ENCODE measurements at places on chromosomes 1 and 21.

GRCh38 chr1:34166191-34166624, 1.2 kb upstream of the CSMD2 start:
- DNase-seq: no peak

- DNase-seq: no peak
Observed at GRCh38 chr1:79595931-79596330, 589.4 kb upstream of the ADGRL4 start.

GRCh38 chr1:183675883-183676585, 22.9 kb upstream of the APOBEC4 start:
- DNase-seq: no peak

GRCh38 chr1:41919764-41920397, 1.2 kb upstream of the HIVEP3 start:
- no peak for DNase-seq

DNA sequence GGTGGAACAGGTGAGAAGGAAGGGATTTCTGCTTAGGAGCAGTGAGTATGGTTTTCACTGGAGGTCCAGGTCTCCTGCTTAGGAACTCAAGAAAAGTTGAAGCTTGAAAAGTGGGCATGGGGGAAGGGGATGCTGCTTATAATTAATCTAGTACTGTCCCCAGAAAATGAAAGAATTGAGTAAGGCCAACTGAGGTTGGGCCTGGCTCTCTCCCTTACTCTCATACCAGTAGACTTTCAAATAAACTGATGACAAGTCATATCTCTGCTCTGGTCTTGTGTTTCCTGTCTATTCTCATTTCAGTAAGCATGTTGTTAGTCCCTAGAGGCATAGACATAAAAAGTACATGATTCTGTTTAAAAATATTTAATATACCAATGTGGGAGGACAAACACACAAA, 26.4 kb downstream of the CD48 start:
- DNase-seq: no peak

GRCh38 chr1:202834771-202835547, 24.2 kb downstream of the PCAT6 start:
- DNase-seq: no peak

- DNase-seq: no peak
Observed at GRCh38 chr1:97869441-97869840, 51.4 kb downstream of the DPYD start.

DNA sequence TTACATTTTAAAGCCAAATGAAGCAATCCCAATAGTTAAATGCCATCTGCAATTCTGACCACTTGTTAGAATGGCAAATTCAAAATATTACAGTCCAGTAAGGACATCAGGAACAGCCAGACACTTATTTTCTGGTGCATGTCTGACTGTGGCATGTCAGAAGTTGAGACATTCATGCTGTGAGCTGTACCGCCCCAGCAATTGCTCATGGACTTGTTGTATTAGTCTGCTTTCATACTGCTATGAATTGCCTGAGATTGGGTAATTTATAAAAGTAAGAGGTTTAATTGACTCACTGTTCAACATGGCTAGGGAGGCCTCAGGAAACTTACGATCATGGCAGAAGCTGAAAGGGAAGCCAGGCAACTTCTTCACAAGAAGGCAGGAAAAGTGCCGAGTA, 19.1 kb downstream of the DDAH1 start:
- no peak for DNase-seq

GRCh38 chr1:50091068-50091467, 17.7 kb upstream of the ELAVL4 start:
- DNase-seq: no peak

DNA sequence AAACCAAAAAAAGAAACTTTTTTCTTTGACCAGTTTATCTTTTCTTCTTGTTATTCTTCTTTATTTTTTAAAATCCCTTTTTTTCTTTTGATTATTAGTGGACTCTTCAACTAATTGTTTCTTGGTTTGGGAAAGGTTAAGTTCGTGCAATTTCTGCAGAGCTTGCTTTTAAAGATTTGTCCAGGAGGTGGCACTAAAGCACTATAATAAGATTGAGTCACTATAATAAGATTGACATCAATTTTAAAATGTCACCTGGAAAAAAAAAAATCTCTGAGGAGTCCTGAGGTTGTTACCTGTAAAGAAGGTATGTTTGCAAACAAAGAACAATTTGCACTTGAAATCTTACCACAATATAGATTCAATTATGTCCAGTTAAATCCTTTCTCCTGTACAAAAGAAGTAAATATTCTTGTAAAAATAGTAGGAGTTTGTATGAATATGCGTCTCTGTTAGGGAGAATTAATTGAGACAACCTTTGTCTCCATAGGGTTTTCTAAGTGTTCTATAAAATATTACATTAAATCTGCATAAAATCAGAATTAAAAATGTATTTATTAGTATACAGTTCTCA, 166.7 kb downstream of the ADGRL4 start:
- DNase-seq: no peak

DNA sequence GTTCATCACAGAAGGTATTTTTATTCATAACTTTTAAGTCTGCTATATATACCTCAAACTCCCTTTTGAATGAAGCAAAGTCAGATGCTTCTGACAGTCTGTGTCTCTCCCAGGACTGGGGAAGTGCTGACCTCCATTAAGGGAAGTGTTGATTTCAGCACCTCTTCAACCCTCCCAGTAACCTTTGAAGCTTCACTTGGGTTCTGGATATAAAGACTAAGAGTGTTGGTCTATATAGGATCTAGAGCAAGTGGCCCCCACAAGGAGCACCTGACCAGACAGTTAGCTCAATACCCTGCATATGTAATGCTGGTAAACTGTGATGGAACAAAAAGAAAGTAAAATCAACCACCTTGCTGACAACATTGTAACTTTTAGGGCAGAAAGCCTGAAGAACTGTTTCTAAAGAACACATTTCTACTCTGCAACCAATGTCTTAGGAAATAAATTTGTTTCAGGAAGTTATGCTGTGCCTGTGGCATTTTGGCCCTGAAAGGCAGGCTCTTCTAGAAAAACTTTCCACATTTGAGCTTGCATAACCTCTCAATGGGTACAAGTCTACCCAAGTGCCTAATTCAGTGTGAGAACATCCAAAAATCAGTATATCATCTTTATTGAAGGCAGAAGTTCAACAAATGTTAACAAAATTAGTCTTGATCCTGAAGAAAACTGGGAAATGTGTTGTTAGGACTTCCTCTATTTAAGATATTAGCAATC, 865 bp upstream of the PTPN22 start:
- no peak for DNase-seq

DNA sequence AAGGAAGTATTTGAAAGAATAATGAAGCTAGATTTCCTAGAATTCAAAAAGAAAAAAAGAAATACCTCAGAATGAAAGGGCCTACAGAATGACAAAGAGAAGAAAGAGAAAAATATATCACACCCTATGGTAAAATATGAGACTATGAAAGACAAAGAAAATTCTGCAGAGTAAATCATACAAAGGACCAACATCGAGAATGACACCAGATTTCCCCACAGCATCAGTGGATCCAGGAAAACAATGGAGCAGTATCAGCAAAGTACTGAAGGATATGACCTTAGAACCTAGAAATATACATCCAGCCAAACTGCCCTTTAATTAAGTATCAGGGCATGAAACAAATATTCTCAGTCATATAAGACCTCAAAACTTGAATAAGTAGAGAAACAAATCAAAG, 21.2 kb upstream of the IFNAR2 start:
- no peak for DNase-seq

DNA sequence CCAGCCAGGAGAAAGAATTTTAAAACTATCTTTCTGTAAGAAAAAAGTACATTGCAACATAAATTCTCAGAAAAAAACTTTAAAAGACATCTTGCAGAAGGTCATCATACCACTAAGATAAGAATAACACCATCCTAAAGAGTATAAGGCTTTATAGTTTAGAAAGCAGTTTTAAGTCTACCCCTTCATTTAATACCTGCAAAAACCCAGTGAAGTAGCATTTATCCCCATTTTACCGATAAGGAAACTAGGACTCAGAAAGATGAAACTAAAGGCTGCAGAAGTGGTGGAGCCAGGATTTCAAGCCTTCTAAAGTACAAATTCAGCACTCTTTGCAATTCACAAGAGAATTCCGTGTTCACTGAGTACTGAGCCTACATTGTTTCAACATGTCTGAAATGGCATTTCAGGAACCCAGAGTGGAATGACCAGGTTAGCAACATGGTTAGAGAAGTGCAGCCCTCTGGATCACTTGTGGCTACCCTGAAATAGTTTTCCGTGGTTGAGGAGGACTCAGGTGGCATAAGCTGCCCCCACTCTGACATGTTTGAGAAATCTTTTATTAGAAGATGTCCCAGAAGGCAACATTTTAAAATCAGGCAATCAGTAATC, 6.7 kb downstream of the MYCL start:
- no peak for DNase-seq

DNA sequence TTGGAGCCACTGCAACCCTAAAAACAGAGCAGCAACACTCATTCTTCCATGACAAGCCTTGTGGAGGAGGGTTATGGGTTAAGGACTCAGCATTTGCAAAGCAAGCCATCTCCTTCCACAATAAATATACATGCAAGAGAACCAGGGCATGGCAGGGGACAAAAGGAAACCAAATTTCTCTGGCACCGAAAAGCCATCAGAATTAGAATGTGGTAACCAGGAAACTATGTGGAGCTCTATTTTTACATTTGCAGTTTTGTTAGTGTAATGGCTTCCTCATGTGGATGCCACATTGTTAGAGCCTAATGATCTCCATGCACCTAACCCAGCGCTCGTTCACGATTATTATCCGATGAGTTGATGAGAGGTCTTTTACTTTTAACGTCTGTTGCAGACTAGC, 91.7 kb downstream of the NAV1 start:
- DNase-seq: no peak

- DNase-seq: no peak
Observed at GRCh38 chr1:69613414-69613813, 45.7 kb downstream of the LRRC7 start.

DNA sequence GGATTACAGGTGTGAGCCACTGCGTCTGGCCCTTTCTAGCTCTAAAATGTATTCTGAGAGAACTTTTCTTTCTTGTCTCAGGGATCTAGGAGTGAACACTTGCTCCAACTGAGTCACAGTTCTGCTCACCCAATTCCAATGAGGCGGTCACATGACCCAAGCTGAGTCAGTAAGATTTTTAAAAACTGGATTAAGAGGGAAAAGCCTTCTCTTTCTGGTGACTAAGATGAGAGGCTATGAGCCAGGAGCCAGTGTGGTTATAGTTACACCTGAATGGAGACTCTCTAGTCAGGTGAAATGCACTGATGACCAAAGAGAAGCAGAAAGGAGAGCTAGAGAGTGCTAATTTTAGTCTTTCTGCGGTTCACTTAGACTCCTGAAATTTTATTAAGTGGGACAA, 9.5 kb upstream of the DEPDC1 start:
- DNase-seq: no peak

GRCh38 chr1:12539705-12540579, 78.1 kb downstream of the DHRS3 start:
- DNase-seq: no peak

- DNase-seq: no peak
Observed at GRCh38 chr1:172599912-172600311, 59.0 kb upstream of the FASLG start.

GRCh38 chr1:111505641-111506119, 2.2 kb upstream of the ADORA3 start:
- no peak for DNase-seq

GRCh38 chr1:197471248-197471985, 203.4 kb downstream of the CRB1 start:
- DNase-seq: no peak

- no peak for DNase-seq
Observed at GRCh38 chr1:118461154-118461553, 276.1 kb upstream of the SPAG17 start.

- no peak for DNase-seq
Observed at GRCh38 chr1:245901565-245901964, 605.5 kb downstream of the SMYD3 start.

GRCh38 chr21:31977816-31978215, 105.0 kb downstream of the HUNK start:
- no peak for DNase-seq

DNA sequence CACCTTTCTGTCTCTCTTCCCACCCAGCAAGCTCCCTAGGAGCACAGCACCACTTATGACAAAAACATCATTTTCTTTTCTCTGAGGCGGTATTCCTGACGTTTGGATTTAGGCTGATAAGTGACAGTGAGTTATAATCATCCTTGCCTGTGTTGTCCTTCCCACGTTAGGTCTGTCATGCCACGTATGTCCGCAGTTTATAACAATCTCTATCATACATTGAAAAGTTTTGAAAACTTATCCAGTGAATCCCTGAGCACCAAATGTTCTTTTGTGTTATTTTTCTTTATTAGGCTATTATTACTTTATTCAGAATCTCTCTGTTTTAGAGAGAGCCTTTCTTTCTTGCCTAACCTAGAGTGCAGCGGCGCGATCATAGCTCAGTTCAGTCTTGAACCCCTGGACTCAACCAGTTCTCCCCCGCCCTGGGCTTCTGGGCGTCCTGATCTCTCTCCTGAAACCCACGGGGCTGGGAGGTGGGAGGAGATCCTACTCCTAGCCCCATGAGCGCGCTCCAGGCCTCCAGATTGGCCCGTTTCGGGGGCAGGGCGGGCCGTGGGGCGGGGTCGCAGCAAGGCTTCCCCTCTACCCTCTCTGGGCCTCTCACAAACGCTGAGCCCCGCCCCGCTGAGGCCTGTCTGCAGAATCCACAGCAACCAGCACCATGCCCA, at the start of gene GSTM2:
Gene GSTM2, plus strand, starts transcription at position 606 of the 671 bp plus-strand sequence. Its CDS starts 59 bp downstream, at position 665.
- no peak for DNase-seq

DNA sequence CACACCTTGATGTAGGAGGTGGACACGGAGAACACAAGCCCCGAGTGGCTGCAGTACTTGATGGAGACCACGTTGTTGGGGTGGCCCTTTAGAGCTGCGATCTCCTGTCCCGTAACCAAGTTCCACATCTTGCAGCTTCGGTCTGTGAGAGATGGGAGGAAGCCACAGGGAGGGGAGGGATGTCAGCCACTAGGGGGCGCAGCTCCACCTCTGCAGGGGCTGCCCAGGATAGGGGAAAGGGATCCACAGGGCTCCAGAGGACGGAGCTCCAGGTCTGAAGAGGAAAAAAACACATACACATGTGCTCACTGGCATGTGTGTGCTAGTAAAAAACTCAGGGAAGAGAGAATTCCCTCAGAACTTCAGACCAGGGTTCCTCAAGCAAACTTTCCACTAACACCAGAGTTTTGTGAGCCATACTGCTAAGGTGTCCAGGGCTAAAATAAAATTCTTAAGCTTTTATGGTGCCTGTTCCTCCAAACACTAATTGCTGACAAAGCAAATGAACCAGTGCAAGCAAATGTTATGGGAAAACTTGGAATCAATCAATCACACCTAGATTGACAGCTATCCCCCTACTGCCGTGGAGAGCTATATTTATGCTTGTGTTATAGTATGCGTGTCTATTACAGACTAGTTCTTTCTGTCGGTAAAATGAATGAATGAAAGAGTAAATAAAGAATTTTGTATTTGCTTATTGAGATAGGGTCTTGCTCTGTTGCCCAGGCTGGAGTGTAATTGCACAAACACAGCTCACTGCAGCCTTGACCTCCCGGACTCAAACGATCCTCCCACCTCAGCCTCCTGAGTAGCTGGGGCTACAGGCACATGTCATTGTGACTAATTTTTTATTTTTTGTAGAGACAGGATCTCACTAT, 43.7 kb downstream of the KIF21B start:
- peak; percentile 50 for DNase-seq
